T-helper 17 cell (primary cell): ENCODE measurements at places on chromosomes 13 and 19.

GRCh38 chr13:99237981-99238662, 20.1 kb downstream of the GPR18 start:
- H3K4me1 ChIP-seq, result peaks cover 50% of the 10 kb centered on the region
- peak overlapping the region; percentile 92 for H3K4me3 ChIP-seq
- peak overlapping the region; percentile 96 for H3K27ac ChIP-seq
- no peak for DNase-seq

GRCh38 chr19:46392252-46392801, 21.0 kb downstream of the CCDC8 start:
- peaks cover 4% of the 10 kb centered on the region for H3K4me1 ChIP-seq
- H3K36me3 ChIP-seq, result peaks cover 13% of the 10 kb centered on the region
- no peak overlapping the region for H3K4me3 ChIP-seq

- H3K27ac ChIP-seq, result no peak overlapping the region
- H3K27me3 ChIP-seq, result peaks cover 20% of the 10 kb centered on the region
- H3K36me3 ChIP-seq, result peaks cover 5% of the 10 kb centered on the region
Observed at GRCh38 chr19:44623080-44623479, 9.7 kb downstream of the IGSF23 start.

- no peaks in the 10 kb centered on the region for H3K27me3 ChIP-seq
- H3K36me3 ChIP-seq, result no peaks in the 10 kb centered on the region
- DNase-seq, result no peak
- H3K4me1 ChIP-seq, result peaks cover 6% of the 10 kb centered on the region
Observed at GRCh38 chr13:110542169-110542796, 19.2 kb downstream of the RAB20 start.

- no peak overlapping the region for H3K4me3 ChIP-seq
- H3K27me3 ChIP-seq, result peaks cover 75% of the 10 kb centered on the region
- peaks cover 7% of the 10 kb centered on the region for H3K36me3 ChIP-seq
Observed at GRCh38 chr19:50975766-50976165, 6.4 kb upstream of the KLK6 start.

DNA sequence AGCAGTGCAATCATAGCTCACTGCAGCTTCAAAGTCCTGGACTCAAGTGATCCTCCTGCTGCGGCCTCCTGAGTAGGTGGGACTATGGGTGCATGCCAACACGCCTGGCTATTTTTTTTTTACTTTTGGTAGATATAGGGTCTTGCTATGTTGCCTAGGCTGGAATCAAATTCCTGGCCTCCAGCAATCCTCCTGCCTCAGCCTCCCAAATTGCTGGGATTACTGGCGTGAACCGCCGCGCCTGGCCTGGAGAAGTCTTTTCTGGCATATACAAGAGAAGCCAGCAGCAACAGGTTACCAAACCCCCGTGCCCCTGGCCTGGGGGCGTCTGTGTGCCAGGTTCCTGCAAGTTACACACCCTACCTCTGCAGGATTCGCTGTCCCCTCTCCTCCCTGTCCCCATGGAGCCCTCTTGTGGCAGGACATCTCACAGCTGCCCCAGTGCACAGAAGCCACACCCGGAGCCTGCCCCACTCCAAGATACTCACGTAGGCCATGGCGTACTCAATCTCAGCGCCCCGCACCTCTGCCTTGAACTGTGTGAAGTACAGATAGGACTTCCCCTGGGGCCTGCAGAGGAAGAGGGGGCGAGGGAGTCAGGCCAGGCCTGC, 9.9 kb downstream of the MYDGF start:
- H3K4me1 ChIP-seq, result peaks cover 2% of the 10 kb centered on the region
- no peak overlapping the region for H3K4me3 ChIP-seq
- peak overlapping the region; percentile 74 for H3K27ac ChIP-seq
- DNase-seq, result no peak
- no peaks in the 10 kb centered on the region for H3K27me3 ChIP-seq
- no peaks in the 10 kb centered on the region for H3K36me3 ChIP-seq
